ENCODE measurements at places on chromosomes 11 and 22. TPM values are rescaled to one million over a fixed set of nuclear protein-coding genes. Genes with fewer than 3 reads are reported as not detected.

KCNJ1 gene
- total RNA-seq, result not detected

NOL12 gene
- 32.5 TPM for total RNA-seq

- DNase-seq, result peak; percentile 66
Measured at GRCh38 chr11:128627666-128628324, 40.4 kb upstream of the ETS1 start.

- DNase-seq, result peak; percentile 35
Measured at GRCh38 chr11:78220218-78221157, 31.8 kb downstream of the USP35 start.

- no peak for DNase-seq
Measured at GRCh38 chr11:83510530-83511460, 224.6 kb upstream of the CCDC90B start.

DNA sequence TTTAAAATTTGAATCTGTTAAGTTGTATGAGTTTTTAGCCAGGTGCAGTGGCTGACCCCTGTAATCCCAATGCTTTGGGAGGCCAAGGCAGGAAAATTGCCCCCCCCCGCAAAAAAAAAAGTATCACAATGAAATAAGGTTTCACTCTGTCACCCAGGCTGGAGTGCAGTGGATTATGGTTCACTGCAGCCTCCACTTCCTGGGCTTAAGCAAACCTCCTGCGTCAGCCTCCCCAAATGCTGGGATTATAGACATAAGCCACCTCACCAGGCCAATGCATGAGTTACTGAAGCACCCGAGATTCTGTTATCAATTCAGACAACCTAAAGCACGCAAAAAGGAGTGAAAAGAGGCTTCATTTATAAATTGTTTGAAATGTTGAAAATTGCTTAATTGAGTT, 2.4 kb upstream of the CHID1 start:
- DNase-seq, result no peak

DNA sequence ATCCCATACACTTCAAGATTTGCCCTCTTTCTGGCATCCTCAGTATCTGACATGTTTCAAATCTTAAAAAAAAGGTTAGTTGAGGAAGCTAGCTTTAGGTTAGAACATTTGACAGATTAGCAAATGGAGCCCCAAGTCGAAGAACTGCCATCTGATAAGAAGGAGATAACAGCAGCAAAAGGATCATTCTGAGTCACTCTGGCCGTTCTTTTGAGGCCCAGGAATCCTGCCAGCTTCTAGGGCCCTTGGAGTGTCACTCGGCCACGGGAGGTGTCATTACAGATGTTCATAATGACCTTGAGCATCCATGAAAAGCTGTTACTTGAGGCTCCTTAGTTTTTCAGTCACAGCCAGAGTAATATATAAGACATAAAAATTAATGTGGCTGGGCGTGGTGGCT, 132.1 kb upstream of the RASSF10 start:
- DNase-seq, result no peak

GRCh38 chr11:82845356-82846353, 54.6 kb downstream of the PRCP start:
- DNase-seq, result no peak

DNA sequence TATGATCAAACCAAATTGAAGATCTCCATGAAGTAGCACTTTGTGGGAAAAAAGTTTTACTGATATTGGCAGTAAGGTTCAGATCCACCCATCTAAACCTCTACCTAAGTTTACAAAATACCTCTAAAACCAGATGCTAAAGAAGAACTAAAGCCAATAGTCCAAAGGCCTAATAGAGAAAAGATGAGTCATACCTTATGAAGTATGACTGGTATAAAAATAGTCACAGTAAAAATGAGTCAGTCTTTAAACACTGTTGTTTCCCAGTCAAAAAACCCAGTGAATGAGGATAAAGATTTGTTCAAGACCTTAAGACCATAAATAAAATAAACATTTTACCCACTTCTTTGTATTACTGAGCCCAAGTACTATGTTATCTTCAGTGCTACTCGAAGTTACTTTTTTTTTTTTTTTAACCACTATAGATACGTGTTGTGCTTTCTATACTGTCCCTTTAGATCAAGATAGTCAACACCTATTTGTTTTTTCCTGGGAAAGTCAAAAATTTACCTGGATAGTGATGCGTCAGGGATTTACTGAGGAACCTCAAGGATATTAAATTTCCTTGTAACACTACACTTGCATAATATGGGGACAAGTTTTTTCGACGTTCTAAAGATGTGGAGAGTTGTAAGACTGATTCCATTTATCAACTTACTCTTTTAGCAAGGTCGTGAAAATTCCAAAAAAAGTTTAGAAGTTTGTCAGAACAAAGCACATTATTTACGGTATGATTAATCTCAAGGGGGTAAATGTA, 87.3 kb downstream of the CCDC73 start:
- DNase-seq, result no peak

All from activated CD4-positive, alpha-beta memory T cell treated with anti-CD3 and anti-CD28 coated beads for 36 hours (primary cell).